ENCODE measurements at places on chromosomes 5 and 9.

GRCh38 chr5:83745816-83746215 is 25.2 kb upstream of the HAPLN1 start:
- no peak overlapping the region for H3K4me3 ChIP-seq
- no peaks in the 10 kb centered on the region for H3K27me3 ChIP-seq
- H3K4me1 ChIP-seq = no peaks in the 10 kb centered on the region
- H3K27ac ChIP-seq = no peak overlapping the region
- no peak for DNase-seq

DNA sequence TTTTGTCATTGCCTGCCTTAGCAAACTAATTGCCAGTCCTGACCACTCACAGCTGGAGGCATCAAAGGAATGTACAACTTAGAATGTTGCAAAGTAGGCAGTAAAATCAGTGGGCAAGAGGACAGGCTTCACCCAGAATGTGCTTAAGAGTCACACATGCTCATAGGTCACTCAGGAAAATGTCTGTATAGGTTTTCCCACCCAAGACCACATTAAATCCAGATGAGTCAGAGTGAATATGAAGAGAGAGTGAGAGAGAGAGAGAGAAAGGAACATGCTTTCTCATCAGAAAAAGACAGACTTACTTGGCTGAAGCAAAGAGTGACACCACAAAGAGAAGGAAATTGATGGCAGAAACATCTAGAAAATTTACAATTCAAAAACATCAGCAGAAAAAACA is 37.9 kb downstream of the PLEKHG4B start:
- DNase-seq = no peak
- H3K4me1 ChIP-seq = no peaks in the 10 kb centered on the region
- H3K4me3 ChIP-seq = no peak overlapping the region

DNA sequence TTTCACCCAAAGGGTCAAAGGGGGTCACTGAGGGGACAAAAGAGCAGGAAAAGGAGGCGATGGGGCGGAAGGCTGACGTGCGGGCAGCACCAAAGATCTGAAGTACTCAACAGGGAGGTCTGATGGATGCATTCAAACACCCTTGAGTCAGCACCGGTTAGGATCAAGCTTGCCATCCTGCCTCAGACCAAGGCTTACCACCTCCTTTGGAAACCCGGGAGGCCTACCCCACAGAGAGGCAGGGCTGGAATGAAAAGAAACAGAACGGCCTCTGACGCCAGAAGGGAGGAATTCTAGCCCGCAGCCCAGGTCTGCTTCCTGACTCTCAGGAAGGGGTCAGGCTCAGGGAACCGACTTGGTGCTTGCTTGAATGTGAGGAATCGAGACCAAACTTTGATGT is 125.6 kb downstream of the PAPPA start:
- H3K27me3 ChIP-seq = no peaks in the 10 kb centered on the region
- H3K36me3 ChIP-seq = no peaks in the 10 kb centered on the region
- H3K4me3 ChIP-seq = no peak overlapping the region
- H3K27ac ChIP-seq = no peak overlapping the region
- no peak for DNase-seq

- no peak overlapping the region for H3K4me3 ChIP-seq
- H3K4me1 ChIP-seq = no peaks in the 10 kb centered on the region
- no peaks in the 10 kb centered on the region for H3K36me3 ChIP-seq
- H3K27ac ChIP-seq = no peak overlapping the region
- no peaks in the 10 kb centered on the region for H3K27me3 ChIP-seq
Measured at GRCh38 chr9:93810028-93810971, 144.9 kb downstream of the BARX1 start.

DNA sequence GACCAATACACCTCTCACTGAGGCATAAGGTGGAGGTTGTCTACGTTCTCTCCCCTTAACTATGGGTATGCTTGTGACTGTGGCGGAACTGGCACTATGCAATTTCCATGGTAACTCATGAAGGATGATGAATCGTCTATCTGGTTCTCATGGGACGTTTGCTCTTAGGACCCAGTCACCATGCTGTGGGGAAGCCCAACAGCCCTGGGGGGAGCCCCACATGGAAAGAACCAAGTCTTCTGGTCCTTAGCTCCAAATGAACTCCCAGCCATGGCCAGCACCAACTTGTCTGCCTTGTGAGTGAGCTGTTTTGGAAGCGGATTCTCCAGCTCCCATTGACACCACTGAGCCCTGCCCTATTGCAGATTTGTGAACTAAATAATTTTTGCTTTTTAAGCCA is 188.7 kb upstream of the S1PR3 start:
- no peak overlapping the region for H3K4me3 ChIP-seq
- H3K27me3 ChIP-seq = no peaks in the 10 kb centered on the region
- H3K36me3 ChIP-seq = no peaks in the 10 kb centered on the region
- DNase-seq = no peak
- H3K27ac ChIP-seq = no peak overlapping the region

GRCh38 chr5:102279711-102280110 is 16.4 kb downstream of the SLCO4C1 start:
- DNase-seq = no peak
- H3K27me3 ChIP-seq = no peaks in the 10 kb centered on the region
- H3K4me3 ChIP-seq = no peak overlapping the region
- H3K36me3 ChIP-seq = no peaks in the 10 kb centered on the region
- no peaks in the 10 kb centered on the region for H3K4me1 ChIP-seq

DNA sequence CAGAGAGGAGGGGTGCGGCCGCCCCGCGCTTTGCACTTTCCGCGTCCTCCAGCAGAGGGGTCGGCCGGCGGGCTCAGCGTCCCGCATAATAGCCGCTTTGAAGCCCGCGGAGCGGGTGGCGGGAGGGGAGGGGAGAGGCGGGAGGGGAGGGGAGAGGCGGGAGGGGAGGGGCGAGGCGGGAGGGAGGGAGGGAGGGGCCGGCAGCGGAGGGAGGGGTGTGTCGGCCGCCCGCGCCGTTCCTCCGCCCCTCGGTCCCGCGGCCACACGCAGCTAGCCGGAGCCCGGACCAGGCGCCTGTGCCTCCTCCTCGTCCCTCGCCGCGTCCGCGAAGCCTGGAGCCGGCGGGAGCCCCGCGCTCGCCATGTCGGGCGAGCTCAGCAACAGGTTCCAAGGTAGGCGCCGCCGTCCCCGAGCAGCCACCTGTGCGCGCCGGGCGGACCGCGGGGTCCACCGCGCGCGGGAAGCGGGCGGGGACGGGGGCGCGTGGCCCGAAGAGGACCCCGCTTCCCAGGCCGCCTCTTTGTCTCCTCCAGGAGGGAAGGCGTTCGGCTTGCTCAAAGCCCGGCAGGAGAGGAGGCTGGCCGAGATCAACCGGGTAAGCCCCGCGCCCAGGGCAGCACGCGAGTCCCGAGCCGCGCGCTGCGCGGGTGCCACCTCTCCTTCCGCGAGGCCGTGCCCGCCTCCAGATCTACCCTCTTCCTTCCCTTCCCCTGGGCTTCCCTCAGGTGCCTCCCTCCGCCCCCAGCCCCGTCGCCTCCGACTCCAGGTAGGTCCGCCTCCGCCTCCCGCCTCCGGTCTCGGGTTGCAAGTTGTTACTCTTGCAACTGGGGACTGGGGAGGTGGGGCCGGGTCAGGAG is at the start of gene AIF1L:
TSS of gene AIF1L (plus strand) at position 263 of the 857 bp plus-strand sequence. CDS start at position 362, 99 bp downstream.
- no peak within 1 kb of the TSS for H3K27ac ChIP-seq
- H3K36me3 ChIP-seq = no peaks in the 10 kb centered on the region
- DNase-seq = peak; percentile 36

GRCh38 chr9:16640649-16641048 is 229.8 kb downstream of the BNC2 start:
- H3K27ac ChIP-seq = no peak overlapping the region
- no peaks in the 10 kb centered on the region for H3K27me3 ChIP-seq
- no peak overlapping the region for H3K4me3 ChIP-seq
- no peak for DNase-seq
- no peaks in the 10 kb centered on the region for H3K4me1 ChIP-seq

DNA sequence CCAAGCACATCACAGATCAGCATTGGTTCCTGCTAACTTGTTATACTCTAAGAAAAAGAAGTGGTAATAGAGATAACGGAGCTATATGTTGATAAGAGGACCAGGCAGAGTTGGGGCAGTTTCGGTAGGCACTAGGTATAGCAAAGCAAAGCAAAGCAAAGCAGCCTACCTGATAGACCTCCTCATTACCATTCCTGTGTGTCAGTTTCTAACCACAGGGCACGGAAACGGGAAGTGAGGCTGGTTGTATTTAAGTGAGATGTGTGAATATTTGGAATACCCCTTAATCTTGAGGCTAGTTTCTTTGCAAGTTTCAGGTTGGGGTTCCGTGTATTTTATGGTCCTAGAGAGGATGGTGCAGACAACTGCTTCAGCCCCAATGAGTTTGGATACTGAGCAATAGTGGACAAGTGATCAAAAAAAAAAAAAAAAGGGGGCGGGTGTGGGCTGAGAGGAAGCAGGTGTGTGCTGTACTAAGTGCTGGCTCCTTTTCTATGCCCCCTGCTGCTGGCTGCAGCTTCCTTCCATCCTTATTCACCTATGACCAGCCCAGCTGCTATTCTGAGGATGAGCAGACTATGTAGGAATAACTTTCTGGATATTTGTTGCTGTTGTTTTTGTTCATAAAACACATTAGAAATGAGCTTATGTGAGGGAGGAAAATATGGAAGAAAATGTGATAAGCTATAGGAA is 183.3 kb downstream of the SH3GL2 start:
- H3K27ac ChIP-seq = no peak overlapping the region
- no peaks in the 10 kb centered on the region for H3K4me1 ChIP-seq
- H3K4me3 ChIP-seq = no peak overlapping the region
- H3K36me3 ChIP-seq = no peaks in the 10 kb centered on the region
- no peaks in the 10 kb centered on the region for H3K27me3 ChIP-seq
- no peak for DNase-seq

DNA sequence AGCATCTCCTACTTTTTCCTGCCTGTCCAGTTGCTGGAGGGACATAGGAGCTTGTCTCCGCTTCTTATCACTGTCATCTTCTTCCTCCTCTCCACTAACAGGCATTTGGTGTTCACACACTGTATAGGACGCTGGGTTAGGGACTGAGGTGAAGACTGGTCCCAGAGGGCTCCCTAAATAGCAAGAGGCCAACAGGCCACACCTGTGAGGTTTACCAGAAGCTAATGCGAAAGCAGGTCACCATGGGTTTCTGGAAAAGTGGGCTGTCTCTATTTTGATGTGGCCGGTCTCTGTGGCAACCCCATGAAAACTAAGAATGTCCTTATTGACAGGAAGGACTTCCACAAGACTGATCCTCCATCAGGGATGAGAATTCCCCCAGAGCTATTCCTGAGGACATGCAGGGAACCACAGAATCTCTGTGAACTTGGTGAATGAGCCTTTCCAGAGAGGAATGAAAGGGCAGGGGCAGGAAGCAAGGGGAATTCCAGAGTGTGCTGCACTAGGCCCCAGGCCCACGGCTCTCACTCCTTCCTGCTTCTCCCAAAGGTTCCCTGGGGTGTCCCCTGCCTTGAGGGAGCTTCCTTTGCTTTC is 61.7 kb downstream of the DAP start:
- H3K27ac ChIP-seq = no peak overlapping the region
- peaks cover 44% of the 10 kb centered on the region for H3K4me1 ChIP-seq
- no peaks in the 10 kb centered on the region for H3K27me3 ChIP-seq

DNA sequence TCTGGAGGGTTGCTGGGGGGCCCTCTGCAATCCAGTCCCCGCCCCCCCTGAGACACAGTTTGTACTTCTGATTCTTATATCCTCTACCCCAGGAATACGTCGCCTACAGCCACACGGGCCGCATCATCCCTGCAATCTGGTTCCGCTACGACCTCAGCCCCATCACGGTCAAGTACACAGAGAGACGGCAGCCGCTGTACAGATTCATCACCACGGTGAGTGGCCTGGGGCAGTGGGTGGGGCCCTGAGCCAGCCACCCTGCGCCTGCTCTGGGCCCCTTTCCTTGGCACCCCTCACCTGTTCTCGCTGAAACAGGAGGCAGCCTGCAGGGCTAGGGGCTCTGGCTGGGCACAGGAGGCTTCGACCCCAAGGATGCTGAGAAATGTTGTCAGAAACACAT is 24.1 kb upstream of the RPL26L1 start:
- no peak overlapping the region for H3K4me3 ChIP-seq
- H3K4me1 ChIP-seq = no peaks in the 10 kb centered on the region
- DNase-seq = no peak

GRCh38 chr5:137344723-137345322 is 154.3 kb downstream of the SPOCK1 start:
- no peak overlapping the region for H3K4me3 ChIP-seq
- no peak overlapping the region for H3K27ac ChIP-seq
- no peaks in the 10 kb centered on the region for H3K4me1 ChIP-seq
- H3K36me3 ChIP-seq = no peaks in the 10 kb centered on the region
- no peaks in the 10 kb centered on the region for H3K27me3 ChIP-seq

Measured in pancreas (tissue), 10 donors.